Fibroblast of the aortic adventitia (primary cell): ENCODE measurements at places on chromosomes 3 and 15. TPM values are rescaled to one million over a fixed set of nuclear protein-coding genes. Genes with fewer than 3 reads are reported as not detected.

GRCh38 chr15:50318697-50319096 is 36.3 kb downstream of the GABPB1 start:
- no peak for DNase-seq

GRCh38 chr15:84910928-84911623 is 26.6 kb downstream of the SLC28A1 start:
- no peak for DNase-seq

GRCh38 chr3:55164876-55165275 is 237.0 kb upstream of the LRTM1 start:
- no peak for DNase-seq

Gene SELENOK
- 18.3 and 25.9 TPM in 2 replicates for total RNA-seq

DNA sequence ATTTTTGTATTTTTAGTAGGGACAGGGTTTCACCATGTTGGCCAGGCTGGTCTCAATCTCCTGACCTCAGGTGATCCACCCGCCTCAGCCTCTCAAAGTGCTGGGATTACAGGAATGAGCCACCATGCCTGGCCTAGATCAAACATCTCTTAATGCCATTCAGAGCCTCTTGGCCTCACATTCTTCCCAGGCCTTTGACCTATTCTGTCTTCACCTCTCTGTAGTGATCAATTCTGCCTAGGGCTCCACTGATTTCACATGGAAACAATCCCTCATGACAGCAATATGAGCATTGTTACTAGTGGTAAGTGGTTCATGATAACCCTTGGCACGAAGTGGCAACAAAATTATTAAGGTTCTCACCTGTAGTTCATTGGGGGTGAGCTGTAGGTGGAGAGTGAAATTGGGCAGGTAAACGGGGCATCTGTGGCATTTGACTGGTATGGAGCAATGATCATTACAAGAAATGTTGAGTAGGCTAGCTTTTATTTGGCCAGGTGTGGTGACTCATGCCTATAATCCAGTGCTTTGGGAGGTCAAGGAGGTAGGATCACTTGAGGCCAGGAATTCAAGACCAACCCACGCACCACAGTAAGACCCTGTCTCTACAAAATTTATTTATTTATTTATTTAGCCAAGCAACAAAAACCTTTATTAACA is 4.8 kb upstream of the ARPIN start:
- no peak for DNase-seq

Gene AQP9
- 0.09 and 1.1 TPM in 2 replicates for total RNA-seq

DNA sequence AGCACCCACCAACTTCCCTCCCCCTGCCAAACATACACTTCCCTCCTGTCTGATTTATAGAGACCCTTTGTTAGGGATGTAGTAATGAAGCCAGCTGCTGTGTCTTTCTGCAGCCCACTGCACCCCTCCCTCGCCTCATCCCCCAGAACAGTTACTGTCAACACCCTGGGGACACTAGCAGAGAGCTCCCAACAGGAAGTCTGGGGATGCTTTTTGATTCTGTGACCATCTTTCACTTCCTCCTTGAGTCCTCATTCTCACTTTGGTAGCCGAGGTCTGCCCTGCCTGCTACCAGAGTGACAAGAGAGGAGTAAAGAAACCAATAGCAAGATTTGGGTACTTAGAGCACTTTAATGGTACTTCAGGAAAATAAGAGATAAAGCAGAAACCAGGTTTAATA is 201.6 kb downstream of the SATB1 start:
- DNase-seq, result no peak

Gene SH3GL3
- total RNA-seq, result 0.09 and 2.1 TPM in 2 replicates

DNA sequence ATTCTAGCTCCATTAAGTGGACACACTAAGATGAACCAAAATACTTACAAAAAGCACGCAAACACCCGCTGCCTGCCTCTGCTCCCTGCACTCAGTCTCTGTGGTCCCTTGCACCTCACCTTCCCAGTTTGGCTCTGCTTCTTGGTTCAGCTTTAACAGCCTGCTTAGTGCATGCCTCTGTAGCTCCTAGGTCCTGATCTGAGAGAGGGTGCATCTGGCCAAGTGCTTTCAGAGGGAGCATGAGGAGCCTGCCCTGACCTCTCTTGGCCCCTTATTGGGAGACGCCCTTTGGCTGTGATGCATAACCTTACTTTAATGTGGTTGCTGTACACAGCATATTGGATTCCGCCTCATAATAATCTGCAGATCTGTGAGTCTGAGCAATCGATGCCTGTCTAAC is 21.2 kb upstream of the ATP10A start:
- peak; percentile 17 for DNase-seq

GRCh38 chr3:132783152-132783551 is 60.9 kb upstream of the NPHP3 start:
- DNase-seq, result peak; percentile 56

- DNase-seq, result peak; percentile 91
Measured at GRCh38 chr15:31402511-31403056, 75.9 kb downstream of the KLF13 start.

- peak; percentile 17 for DNase-seq
Measured at GRCh38 chr3:139745831-139746230, 68.1 kb upstream of the NMNAT3 start.

GRCh38 chr3:128492671-128493569 is at the start of gene GATA2:
Gene GATA2, minus strand, starts transcription at chr3:128493201. Its CDS starts 6,170 bp downstream, at chr3:128487031.
- no peak for DNase-seq

Gene CCDC39
- total RNA-seq, result 0.27 and 8.1 TPM in 2 replicates

Gene TERC
- total RNA-seq, result 124 and 230 TPM in 2 replicates

Gene RARB
- 3.1 and 4.2 TPM in 2 replicates for total RNA-seq

Gene SERPINI2
- not detected in 2 replicates for total RNA-seq

Gene NR1I2
- 0.27 TPM in 1 of 2 replicates, not detected in the other for total RNA-seq

Gene TRH
- 2.5 TPM in 1 of 2 replicates, not detected in the other for total RNA-seq

Gene LTF
- total RNA-seq, result not detected in 2 replicates

- DNase-seq, result no peak
Measured at GRCh38 chr3:51876186-51876585, 785 bp upstream of the IQCF5 start.

GRCh38 chr3:108495717-108496116 is 14.7 kb downstream of the MYH15 start:
- peak; percentile 42 for DNase-seq

GRCh38 chr3:14016900-14017475 is 107.7 kb downstream of the CHCHD4 start:
- no peak for DNase-seq

DNA sequence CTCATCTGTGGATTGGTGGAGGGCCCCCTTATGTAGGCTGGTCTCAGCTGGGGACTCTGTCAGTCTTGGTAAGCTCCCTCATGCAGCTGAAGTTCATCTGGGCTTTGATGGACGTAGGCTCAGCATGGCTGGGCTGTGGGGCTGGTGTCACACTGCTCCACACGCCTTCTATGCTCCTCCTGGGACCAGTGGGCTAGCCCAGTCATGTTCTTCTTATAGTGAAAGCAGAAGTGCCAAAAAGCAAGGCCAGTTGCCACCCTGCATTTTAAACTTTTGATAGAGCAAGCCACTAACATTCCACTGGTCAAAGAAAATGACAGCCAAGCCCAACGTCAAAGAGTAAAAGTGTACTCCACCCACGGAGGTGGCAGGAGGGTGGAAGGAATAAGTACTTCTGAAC is 165.5 kb downstream of the MEX3B start:
- no peak for DNase-seq

DNA sequence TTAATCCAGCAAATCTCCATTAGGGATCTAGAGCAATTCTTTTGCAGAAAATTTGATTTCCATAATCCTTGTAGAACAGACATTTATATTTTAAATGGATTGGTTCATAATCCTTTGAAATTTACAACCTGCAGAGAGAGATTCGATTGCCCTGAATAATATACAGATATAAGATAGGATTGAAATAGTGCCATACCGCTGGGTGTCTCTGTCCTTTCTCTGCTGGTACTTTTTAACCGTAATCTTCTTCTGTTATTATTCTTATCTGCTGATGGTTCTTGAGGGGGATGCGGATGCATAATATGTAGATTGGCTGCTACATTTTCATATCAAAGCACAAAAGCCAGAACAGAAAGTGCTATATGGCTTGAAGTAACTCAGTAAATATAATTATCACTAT is 182.2 kb downstream of the CFAP20DC start:
- DNase-seq, result no peak

DNA sequence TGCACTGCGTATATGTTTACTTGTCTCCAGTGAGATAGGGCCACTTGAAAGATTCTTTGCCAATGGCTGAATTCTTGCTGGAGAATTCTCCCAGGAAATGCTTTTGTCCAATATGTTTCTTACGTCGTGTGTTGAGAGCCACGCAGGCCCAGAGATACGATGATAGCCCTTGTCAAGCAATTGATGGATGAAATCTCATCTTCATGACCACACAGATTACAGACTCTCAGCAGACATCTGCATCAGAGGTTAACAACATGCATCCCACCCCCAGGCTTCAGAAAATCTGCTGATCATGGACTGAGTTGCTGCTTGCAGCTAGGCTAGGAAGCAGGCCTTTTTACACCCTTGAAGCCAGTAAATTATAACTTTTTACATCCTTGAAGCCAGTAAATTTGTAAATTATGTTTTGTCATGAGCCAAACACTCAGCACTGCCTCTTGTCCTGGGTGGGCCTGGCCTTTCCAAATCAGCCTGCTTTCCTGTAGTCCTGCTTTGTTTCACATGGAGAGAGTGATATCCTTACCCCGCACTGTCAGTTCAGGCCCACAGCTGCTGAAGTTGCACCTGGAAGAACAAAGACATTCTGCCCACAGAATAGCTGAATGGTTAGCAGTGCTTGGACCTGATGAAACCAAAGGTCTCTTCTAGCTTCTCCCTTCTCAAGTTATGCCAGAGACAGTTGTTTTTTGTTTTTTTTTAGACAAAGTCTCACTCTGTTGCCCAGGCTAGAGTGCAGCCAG is 84.4 kb downstream of the GPR156 start:
- no peak for DNase-seq

Gene SLTM
- total RNA-seq, result 68.5 and 147 TPM in 2 replicates

GRCh38 chr3:156604642-156605144 is 49.8 kb upstream of the SSR3 start:
- DNase-seq, result no peak

Gene GOLGA8G
- not detected in 2 replicates for total RNA-seq

Gene ANKRD63
- not detected in 2 replicates for total RNA-seq

DNA sequence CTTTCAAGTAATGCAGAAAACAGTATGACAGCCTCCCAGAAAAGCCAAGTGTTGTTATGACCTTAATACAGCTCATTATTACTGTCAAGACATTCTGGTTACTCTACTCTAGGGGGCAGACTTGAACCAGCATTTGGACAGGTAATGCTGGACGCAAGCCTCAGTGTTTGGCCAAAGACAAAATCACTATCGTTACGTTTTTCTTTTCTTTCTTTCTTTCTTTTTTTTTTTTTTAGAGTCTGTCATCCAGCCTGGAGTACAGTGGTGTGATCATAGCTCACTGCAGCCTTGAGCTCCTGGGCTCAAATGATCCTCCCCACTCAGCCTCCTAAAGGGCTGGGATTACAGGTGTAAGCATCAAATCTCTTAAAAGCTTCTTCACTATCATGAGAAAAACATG is 29.4 kb upstream of the TMEM45A start:
- peak; percentile 84 for DNase-seq

DNA sequence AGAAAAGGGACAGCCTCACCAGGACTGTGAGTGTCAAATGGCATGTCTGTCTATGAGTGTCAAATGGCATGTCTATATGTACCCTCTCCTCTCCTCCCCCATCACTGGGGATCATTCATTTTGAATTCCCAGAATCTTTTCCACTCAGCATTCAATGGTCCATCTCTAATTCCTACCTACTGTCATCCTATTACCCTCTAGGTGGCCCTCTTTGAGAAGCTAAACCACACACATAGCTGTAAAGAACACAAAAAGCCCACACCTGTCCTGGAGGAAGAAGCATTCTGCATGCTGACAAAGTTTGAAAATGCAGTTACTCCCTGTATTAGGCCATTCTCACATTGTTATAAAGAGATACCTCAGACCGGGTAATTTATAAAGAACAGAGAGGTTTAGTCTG is 46.2 kb upstream of the PYDC2 start:
- no peak for DNase-seq

Gene GABRB3
- 0.81 and 2.2 TPM in 2 replicates for total RNA-seq
